ENCODE measurements at places on chromosomes 11 and 22.

- no peak within 1 kb of the TSS for H3K27ac ChIP-seq
- H3K4me3 ChIP-seq, result peak within 1 kb of the TSS; percentile 73
- no peaks in the 10 kb centered on the region for H3K27me3 ChIP-seq
- no peaks in the 10 kb centered on the region for H3K36me3 ChIP-seq
- H3K4me1 ChIP-seq, result peaks cover 33% of the 10 kb centered on the region
- DNase-seq, result peak; percentile 61
These were observed at the start of gene TREH for GRCh38 chr11:118679483-118679882. Gene TREH (minus strand): TSS chr11:118679650. CDS start chr11:118679627, 23 bp downstream.

- peaks cover 60% of the 10 kb centered on the region for H3K4me1 ChIP-seq
- H3K4me3 ChIP-seq, result no peak overlapping the region
- peak overlapping the region; percentile 37 for H3K27ac ChIP-seq
These were observed 3.1 kb downstream of the AKIP1 start for GRCh38 chr11:8913961-8914660.

- no peaks in the 10 kb centered on the region for H3K4me1 ChIP-seq
- no peak overlapping the region for H3K4me3 ChIP-seq
- peaks cover 4% of the 10 kb centered on the region for H3K27me3 ChIP-seq
- no peaks in the 10 kb centered on the region for H3K36me3 ChIP-seq
These were observed 23.1 kb downstream of the CSF2RB start for GRCh38 chr22:36936362-36937116.

- no peak overlapping the region for H3K27ac ChIP-seq
- no peaks in the 10 kb centered on the region for H3K4me1 ChIP-seq
- no peak for DNase-seq
- no peak overlapping the region for H3K4me3 ChIP-seq
- H3K36me3 ChIP-seq, result no peaks in the 10 kb centered on the region
These were observed 1357.3 kb upstream of the TENM4 start for GRCh38 chr11:80798174-80798573.

GRCh38 chr22:50711446-50712340, 26.3 kb upstream of the ACR start:
- peaks cover 13% of the 10 kb centered on the region for H3K4me1 ChIP-seq
- H3K4me3 ChIP-seq, result no peak overlapping the region
- DNase-seq, result no peak

- H3K27ac ChIP-seq, result no peak overlapping the region
- H3K27me3 ChIP-seq, result no peaks in the 10 kb centered on the region
- H3K4me1 ChIP-seq, result peaks cover 22% of the 10 kb centered on the region
- H3K4me3 ChIP-seq, result no peak overlapping the region
These were observed 526 bp downstream of the C1QTNF6 start for GRCh38 chr22:37187552-37187890.
